ENCODE measurements at places on chromosomes 3 and 15.

- DNase-seq: no peak
Observed at GRCh38 chr15:72338148-72338547, 18.2 kb upstream of the CELF6 start.

GRCh38 chr3:110897046-110897445, 174.6 kb upstream of the NECTIN3 start:
- DNase-seq: no peak

DNA sequence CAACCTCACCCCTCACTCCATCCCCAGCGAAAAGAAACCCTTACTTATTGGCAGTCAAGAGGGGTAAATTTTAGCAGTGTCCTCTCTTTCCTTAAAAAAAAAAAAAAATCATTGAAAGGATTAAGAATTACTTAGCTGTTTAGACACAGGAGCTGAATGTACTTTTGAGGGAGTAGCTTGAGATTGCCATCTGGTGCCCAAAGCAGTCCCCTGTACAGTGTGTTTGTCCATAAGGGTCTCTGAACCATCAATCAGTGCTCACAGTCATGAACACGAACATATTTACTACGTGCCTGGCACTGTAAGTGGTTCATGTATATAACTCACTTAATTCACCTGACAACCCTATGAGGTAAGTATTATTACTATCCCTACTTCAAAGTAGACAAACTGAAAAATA, 463.5 kb downstream of the RAP2B start:
- DNase-seq: no peak

- no peak for DNase-seq
Observed at GRCh38 chr3:97197083-97197482, 382.7 kb downstream of the EPHA6 start.

GRCh38 chr3:98645039-98645438, 51.6 kb upstream of the CPOX start:
- DNase-seq: no peak

DNA sequence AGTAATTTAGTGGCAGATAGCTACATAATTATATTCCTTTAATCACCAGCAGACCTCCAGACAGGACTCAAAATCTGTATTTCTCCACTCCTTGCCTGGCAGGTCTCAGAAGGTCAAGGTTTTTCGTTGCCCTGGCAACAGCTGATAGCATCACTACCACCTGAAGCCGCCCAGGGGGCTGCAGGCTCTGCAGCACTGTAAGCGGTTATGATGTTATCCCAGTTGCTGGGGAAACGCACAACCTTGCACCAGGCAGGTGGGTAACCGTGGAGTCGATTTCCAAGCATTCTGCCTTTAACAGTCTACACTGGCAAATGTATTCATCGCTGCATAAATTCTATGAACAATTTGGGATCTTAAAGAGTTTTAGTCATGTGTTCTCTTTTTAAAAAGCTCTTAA, 756.3 kb downstream of the NTRK3 start:
- DNase-seq: no peak

- DNase-seq: peak; percentile 72
Observed at GRCh38 chr3:127629467-127630403, 750 bp downstream of the PODXL2 start.

DNA sequence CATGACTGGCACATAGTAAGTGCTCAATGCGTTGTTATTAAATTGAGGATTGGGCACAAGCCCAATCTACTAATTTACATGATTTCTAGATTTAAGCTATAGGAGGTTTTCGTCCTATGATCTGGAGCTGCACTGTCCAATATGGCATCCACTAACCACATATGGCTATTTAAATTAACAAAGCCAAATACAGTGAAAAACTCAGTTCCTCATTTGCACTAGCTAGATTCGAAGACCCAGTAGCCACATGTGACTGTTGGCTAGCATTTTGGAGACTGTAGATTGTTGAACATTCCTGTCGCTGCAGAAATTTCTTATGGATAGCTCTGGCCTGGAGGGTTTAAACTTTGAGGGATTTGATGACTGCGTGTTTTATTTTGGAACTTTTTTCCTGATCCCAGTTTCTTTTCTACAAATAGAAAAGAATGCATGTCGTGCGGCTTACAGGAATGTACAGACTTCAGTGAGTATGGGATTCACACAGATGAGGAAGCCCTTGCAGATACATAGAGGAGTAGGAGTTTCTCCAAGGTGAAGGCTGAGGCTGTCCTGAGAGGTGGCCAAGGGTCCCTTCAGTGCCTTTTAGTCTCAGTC, 82.8 kb downstream of the SLCO3A1 start:
- DNase-seq: no peak

DNA sequence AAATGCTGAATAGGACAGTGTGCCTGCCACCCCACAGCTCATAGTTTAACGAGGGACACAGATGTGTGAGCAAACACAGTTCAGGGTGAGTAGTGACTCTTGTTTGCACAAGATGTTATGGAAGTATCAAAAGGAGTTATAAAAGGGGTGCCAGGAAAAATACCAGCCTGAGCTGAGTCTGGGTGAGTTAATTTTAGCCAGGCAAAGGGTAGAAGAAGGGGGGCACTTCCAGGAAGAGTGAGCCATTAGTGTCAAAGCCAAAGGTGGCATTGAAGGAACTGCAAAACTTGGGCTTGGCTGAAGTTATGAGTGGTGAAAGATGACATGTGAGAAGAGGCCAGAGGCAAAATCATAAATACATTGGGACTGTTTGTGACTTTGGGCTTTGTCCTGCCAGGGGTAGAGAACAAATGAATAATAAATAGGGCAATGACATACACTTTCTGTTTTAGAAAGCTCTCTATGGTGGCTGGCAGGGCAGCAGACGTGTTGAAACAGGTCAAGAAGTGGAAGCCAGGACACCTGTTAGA, 1.9 kb upstream of the SPPL2A start:
- DNase-seq: no peak

- DNase-seq: no peak
Observed at GRCh38 chr15:47273864-47274263, 443.4 kb upstream of the SEMA6D start.

DNA sequence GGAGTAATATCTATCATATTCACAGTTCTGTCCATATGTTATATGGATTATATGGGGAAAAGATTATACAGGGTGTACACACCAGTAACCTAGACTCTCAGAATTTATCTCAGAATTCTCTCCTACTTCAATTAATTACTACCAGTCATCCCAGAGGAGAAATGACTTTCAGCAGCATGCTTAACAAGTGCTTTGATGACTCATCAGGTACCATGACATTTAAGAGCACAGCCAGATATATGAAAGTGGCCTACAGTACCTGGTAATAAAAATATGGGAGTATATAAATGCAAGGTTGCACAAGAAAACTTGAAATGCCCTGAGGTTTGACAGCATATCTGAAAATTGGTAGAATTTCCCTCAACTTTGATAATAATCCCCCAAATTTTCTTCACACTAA, 1273.0 kb downstream of the OTOL1 start:
- no peak for DNase-seq

DNA sequence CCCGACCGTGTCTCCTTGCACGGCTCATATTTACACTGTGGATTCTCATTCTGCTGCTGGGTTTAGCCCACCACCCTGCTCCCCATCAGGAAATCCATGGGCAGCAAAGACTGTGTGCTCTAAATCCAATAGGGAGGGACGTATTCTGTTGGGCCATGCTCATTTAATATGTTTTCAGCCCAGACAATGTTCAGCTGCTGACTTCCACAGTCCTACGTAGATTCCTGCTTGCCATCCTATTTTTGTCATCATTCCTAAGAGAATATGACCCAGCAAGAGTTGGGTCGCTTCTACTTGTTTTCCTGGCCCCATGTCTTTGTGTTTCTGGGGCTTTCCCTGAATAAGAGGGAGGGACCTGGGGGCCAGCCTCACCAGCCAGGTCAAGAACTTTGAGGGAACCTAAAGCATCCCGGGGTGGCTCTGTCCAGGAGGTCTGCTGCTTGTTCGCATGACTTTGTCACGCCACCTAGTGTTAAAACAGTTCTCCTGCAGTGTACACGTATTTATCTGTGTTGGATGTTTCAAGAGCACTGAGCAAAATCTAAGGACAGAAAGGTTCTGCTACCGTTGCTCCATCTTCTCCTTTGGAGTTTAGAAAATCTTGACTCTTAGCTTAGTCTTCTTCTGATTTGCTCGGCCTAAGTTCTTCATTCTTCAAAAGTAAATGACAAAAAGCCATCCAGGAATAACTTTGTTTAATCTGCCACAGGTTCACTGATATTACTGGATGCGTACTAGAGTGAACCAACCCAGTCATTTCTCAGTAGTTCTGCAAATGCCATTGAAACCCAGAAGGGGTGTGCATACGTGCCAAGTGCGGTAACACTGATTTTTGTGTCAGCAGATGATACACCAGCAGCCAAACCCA, 79.8 kb upstream of the NR2E3 start:
- DNase-seq: peak; percentile 6

- no peak for DNase-seq
Observed at GRCh38 chr15:25671132-25671531, 192.0 kb downstream of the ATP10A start.

DNA sequence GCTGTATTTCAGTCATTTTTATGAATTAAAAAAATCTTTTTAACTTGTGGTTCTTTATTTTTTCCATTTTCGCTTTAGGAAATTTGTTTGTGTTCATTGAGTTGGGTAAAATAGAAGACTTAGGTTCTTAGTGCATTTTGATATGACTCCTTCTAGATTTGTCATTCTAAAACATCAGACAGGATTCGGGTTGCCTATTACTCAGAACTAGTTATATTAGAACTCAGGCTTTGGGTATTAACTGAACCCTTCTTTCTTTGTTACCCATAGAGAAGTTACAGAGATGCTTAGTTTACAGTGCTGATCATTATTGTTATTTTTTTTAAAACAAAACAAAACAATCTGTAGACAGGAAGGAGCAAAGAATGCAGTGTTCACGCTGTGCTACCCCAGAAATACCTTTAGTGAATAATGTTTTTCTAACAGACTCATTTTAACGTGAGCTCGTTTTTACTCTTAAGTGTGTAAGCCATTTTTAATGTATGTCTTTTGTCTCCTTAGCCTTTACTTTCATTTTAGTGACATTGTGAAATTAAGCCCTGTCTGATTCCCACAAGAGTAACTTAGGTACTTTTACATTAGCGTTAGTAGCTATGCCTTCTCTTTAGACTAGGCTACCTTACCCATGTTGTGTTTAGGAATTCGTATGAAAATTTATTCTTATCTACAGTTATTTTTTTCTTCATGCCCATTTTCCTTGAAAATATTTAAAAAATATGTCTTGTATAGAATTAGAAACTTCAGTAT, 53.4 kb downstream of the CMC1 start:
- no peak for DNase-seq

GRCh38 chr3:88235102-88235501, 85.3 kb downstream of the C3orf38 start:
- no peak for DNase-seq

DNA sequence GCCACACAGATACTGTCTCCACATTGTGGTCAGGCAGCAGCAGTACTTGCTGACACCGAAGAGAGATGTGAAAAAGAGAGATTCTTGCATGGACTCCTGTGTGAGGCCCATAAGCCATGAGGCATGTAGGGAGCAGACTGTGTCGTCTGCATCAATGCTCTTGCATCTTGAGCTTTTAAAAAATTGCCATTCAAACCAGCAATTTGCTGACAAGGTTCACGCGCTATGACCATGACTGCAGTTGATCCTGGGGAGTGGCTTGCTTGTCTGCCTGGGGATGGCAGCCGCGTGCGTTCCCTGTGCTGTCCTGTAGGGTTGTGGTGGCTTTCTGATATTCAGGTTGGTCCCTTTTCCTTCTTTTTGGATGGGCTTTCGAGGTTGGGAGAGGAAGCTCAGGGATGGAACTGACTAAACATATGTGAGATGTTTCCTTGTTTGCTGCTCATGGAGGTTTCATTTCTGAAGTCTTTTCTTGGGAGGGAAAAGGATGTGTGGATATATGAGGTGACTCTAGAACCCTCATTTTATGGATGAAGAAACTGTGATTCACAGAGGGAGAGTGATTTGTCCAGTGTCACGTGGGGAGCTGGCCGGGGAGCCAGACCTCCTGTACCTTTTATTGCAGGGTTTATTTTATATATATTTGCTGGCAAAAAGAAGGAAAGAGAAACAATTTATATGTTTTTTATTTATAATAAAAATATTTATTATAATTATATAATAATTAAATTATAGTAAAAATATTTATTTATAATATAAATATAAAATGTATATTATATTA, 48.6 kb downstream of the LPP start:
- DNase-seq: no peak

- DNase-seq: no peak
Observed at GRCh38 chr3:128326051-128326823, 140.5 kb downstream of the DNAJB8 start.

DNA sequence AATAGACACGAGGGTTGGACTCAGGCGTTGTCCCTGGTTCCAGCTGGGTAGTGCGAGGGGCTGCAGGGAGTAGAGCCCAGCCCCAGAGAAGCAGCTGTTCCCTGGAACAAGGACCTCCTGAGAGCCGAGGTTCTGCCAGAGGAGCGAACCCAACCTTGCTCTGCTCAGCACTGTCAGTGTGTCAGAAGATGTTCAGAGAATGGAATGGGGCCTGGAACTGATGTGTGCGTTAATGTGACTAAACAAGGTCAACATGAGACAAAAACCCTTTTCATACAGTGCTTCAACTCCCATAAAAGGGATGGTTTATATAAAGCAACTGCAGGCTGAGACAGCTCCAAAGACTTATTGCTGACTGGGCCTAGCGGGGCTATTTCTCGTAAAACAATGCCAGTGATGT, 35.5 kb upstream of the HACD2 start:
- no peak for DNase-seq

DNA sequence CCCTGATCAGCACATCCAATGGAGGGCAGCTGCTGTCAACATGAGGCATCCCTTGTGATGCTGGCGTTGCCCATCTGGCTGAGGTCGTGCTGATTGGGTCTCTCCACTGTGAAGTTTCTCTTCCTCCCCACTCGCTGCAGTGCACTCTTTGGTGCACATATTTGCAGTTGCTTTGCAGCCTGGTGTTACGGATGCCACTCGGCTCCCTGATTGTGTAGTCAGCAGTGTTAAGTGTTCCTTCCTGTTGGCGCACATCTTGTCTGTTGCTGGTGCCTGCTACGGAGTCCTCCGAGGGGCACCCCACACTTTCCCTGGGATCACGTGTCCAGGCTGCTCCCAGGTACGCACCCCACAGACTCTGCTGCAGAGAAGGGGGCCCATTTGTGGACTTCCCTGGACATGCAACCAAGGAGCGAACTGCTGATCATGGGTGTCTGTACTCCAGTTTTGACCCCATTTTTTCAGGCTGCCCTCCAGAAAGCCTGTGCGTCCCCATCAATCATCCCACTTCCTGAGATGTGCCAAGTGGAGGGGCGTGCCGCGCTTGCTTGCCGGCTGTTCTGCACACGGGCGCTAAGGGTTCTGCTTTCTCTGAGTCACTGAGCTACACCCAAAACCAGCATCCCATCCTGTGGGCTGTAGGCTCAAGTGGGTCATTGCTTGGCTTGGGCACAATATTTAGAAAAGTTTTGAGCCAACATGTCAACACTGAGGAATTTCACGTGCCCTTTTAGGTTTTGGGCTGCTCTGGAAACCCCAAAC, 98.6 kb downstream of the FBLN2 start:
- peak; percentile 14 for DNase-seq

DNA sequence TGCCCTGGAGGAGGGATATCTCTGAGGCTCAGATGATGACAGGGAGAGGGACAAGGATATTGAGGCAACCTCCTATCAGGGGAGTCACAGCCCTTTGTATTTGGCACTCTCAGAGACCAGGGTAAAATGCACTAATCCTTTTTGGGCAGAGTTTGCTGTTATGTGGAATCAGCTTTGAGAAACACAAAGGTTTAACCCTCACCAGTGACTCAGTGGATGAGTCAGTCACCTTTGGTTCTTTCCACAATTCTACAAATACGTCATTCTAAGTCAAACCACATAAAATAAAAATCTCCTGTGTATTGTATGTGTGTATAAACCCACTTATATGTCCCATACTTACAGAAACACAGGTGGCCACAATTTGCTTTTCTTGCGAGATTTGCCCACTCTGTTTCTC, 5.1 kb downstream of the LSAMP start:
- no peak for DNase-seq

Data from CD8-positive, alpha-beta memory T cell (primary cell).